Nephron progenitor cell (in vitro differentiated cells): ENCODE measurements at places on chromosomes 5 and 9.

DNA sequence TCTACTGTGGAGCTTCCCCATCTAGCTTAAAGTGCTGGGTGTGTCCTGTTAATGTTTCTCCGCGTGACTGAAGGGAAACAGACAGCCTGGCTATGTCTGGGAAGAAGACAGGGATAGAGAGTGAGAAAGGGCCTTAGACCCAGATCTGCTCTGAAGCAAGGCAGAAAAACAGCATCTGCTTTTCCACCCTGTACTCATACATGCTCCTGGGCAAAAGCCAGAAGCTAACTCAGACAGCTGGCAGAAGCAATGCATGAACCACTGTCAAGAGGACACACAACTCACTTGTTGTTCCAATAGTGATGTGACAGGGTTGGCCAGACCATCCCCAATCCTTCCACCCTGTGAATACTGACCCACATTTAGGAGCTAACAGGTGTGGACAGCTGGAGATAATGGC lies 63.3 kb downstream of the DPYSL3 start:
- no peak for DNase-seq

- no peak for DNase-seq
Observed at GRCh38 chr5:174457141-174457678, 267.2 kb upstream of the MSX2 start.

DNA sequence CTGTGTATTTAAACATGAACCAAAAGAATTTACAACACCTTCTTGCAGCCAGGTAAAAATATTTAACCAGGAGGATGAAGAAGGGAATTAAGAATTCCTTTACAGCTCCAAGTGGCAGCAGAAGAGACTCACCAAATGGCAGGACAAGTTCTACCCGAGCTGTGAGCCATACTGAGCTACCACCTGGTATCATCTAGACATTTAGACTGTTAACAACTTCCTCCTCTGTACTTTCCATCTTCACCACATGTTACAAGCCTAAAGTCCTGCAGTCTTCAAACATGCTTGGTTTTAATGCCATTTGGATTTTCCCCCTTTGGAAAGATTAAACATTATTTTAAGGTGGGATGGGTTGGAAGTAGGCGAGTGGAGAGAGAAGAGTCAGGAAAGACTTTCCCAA lies 190.2 kb downstream of the TRPM6 start:
- DNase-seq: no peak

GRCh38 chr5:122312591-122313406 lies 762 bp downstream of the SNCAIP start:
- peak; percentile 46 for DNase-seq

DNA sequence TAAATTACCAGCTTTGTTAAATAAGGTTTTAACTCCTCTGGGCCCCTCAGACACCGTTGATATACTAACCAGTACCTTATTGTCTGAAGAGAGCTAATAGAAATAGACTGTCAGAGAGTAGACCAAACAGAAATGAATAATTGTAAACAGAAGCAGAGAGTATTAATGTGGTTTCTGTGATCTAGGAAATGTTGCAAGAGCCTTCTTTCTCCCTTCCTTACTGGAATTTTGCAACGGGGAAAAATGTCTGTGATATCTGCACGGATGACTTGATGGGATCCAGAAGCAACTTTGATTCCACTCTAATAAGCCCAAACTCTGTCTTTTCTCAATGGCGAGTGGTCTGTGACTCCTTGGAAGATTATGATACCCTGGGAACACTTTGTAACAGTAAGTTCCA lies 5.1 kb downstream of the TYRP1 start:
- no peak for DNase-seq

DNA sequence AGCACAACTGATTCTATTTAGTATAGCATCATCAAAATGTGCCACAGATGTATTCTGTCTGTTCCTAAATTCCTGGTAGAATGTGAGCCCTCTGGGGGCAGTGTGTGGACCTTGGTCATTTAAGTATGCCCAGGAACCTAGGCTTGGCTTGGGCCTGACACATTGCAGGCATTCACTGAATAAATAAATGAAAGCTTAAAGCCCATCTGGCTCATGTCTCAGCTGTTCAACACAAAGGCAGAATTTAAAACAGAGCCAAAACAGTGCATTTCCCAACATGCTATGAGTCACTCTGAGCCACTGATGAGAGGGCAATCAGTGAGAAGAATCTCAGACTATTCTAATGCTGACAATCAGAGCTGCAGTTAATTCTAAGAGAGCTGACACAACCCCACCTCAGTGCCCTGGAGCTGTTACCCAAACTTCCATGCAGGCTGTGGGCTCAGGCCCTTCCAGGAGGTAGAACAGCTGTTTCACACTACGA lies 8.1 kb downstream of the FAM193B start:
- no peak for DNase-seq
